Right lobe of liver (tissue), 6 donors: ENCODE measurements at places on chromosomes 3 and 15. TPM values are rescaled to one million over a fixed set of nuclear protein-coding genes. Genes with fewer than 3 reads are reported as not detected.

DNA sequence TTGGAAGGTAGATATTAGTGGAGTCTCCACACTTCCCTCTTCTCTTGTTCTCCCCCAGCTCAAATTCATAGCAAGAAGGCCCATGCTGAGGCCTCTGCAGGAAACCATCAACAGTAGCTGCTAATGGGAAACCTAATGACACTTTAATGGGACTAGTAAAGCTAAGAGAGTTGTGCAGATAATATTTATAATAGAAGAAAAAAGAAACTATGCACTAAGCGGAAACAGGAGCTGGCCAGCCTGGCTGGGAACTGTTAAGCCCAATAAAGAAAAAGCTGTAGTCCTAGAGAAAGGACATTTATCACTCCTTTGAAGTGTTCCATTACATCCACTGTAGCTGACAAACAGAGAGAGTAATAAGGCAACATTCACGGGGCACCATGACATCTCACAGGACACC is 229.6 kb downstream of the IGSF11 start:
- no peak overlapping the region for H3K27ac ChIP-seq
- H3K4me1 ChIP-seq, result no peaks in the 10 kb centered on the region

GRCh38 chr3:42412526-42413155 is 2.2 kb upstream of the LYZL4 start:
- DNase-seq, result no peak
- no peaks in the 10 kb centered on the region for H3K27me3 ChIP-seq
- H3K27ac ChIP-seq, result no peak overlapping the region
- no peaks in the 10 kb centered on the region for H3K4me1 ChIP-seq
- no peaks in the 10 kb centered on the region for H3K36me3 ChIP-seq

DNA sequence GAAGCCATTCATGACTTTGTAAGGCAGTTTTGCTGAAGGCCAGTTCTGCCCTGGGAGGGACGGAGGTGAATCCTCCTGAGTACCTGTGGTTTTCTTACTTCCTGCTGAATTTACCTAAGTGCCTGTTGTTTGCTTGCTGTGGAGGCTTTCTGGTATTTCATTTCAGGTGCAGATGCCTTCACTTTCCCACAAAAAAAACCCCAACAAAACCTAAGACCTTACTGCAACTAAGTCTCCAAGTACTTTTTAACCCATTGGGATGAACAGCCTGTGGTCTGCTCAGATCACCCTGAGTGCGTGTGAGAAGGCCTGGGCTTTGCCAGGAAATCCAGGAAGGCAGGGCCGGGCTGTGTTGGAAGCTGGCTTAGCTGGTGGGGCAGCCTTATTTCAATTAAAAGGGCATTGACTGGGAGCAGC is 65.3 kb downstream of the IGF1R start:
- H3K27ac ChIP-seq, result no peak overlapping the region
- H3K36me3 ChIP-seq, result no peaks in the 10 kb centered on the region
- no peak for DNase-seq
- no peaks in the 10 kb centered on the region for H3K27me3 ChIP-seq
- H3K4me3 ChIP-seq, result no peak overlapping the region

DNA sequence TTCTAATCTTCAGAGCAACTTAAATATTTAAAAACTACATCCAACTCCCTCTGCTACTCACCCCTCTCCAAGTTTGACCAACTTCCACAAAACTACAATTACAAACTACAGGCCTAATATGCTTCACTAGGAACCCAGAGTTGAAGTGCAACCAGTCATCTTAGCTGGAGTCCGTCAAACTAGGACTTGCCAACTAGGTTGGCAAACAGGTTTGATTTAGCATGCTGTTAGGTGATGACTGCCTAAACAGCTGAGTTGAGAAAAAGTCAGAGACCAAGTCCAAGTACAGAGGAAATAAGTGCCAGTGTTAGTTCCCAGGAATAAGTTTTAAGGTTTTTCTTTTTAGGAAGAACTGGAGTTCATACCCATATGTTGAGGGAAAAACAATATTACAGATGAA is 1109.0 kb downstream of the TUSC7 start:
- H3K4me3 ChIP-seq, result no peak overlapping the region
- no peaks in the 10 kb centered on the region for H3K36me3 ChIP-seq
- no peaks in the 10 kb centered on the region for H3K27me3 ChIP-seq
- H3K4me1 ChIP-seq, result no peaks in the 10 kb centered on the region
- no peak for DNase-seq

DNA sequence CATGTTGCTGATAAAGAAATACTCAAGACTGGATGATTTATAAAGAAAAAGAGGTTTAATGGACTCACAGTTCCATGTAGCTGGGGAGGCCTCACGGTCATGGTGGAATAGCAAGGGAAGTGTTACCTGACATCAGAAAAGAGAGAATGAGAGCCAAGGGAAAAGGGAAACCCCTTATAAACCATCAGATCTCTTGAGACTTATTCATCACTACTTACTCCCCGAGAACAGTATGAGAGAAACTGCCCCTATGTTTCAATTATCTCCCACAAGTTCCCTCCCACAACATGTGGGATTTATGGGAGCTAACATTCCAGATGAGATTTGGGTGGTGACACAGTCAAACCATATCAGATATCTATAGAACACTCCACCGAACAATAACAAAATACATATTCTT is 904.6 kb downstream of the PDCD6IP start:
- no peaks in the 10 kb centered on the region for H3K27me3 ChIP-seq
- H3K4me3 ChIP-seq, result no peak overlapping the region
- DNase-seq, result no peak
- no peaks in the 10 kb centered on the region for H3K36me3 ChIP-seq
- no peak overlapping the region for H3K27ac ChIP-seq

GRCh38 chr3:161560008-161560637 is 63.5 kb downstream of the OTOL1 start:
- no peak overlapping the region for H3K27ac ChIP-seq
- H3K4me3 ChIP-seq, result no peak overlapping the region
- peak; percentile 49 for DNase-seq
- no peaks in the 10 kb centered on the region for H3K36me3 ChIP-seq
- H3K27me3 ChIP-seq, result no peaks in the 10 kb centered on the region

DNA sequence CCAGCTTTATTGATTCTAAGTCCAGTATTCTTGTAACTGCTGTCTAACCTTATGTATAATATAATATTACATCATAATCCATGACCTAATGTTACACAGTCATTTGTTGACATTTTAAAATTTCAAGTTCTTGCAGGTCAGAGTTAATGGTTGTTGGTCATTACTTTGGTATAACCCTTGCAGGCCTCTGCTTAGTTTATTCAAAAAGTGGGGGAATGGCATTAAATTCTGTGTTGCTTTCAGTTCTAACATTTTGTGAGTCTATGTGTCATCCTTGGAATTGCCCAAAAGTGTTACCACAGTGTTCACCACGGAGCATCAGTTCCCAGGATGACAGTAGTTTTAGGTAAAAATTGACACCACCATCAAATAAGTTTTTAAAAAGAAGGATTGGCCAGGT is 174.8 kb upstream of the BCL6 start:
- no peak overlapping the region for H3K27ac ChIP-seq
- no peaks in the 10 kb centered on the region for H3K4me1 ChIP-seq
- no peaks in the 10 kb centered on the region for H3K36me3 ChIP-seq
- no peak overlapping the region for H3K4me3 ChIP-seq
- no peak for DNase-seq

DNA sequence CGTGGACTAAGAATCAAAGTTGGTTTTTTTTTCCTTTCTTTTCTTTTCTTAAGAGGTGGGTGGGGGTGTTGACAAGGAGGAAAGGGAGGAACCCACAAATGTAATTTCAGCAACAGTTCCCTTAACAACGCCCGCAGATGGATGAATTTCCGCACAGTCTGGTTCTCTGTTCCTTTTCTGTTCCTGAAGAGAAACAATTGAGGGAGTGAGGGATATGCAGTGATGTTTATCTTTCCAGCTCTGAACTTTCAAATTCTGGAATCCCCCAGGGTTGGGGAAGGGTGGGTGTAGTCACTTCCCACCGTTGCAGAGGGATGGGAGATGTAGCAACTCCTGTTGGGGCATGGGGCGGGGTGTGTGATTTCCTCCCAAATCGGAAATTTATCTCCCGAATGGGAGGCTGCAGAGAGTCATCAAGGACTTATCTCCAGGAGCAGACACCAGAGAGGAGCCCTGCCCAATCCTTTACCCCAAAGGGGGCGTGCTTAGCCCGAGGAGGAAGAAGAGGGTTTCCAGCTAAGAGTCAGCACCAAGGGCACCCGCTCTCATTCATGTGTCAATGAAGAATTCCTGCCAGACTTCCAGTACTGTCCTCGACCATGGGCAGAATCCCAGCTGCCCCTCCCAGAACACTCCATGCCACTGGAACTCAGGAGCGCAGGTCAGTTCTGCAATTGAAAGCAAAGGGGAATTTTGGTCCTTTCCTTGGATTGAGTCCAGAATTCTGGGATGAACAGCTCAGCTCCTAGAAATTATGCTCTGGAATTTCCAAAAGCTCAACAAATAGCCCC is 35.0 kb upstream of the CFAP161 start:
- H3K36me3 ChIP-seq, result no peaks in the 10 kb centered on the region
- no peaks in the 10 kb centered on the region for H3K27me3 ChIP-seq
- no peak overlapping the region for H3K27ac ChIP-seq
- no peak for DNase-seq

DNA sequence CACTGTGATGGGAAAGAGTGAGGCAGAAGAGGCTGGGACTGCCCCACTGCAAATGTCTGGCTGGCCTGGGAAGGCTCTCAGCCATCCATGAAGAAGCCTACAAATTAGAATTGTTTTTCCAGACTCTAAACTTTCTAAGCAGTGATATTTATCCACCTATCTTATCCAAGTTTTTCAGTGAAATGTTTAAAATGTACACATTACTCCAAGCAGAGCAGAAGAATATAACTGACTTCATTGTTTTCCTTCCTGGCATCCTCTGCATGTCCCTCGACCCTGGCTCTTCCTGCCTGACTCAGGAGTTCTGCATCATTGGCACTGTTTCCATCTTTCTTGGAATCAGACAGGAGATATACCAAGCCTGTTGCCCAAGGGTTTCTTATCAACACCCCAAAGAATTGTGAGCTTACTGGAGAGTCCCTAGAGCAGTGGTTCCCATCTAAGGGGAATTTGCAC is 401.5 kb upstream of the PROK2 start:
- H3K4me3 ChIP-seq, result no peak overlapping the region
- DNase-seq, result no peak
- no peaks in the 10 kb centered on the region for H3K4me1 ChIP-seq
- no peak overlapping the region for H3K27ac ChIP-seq
- H3K27me3 ChIP-seq, result no peaks in the 10 kb centered on the region

DNA sequence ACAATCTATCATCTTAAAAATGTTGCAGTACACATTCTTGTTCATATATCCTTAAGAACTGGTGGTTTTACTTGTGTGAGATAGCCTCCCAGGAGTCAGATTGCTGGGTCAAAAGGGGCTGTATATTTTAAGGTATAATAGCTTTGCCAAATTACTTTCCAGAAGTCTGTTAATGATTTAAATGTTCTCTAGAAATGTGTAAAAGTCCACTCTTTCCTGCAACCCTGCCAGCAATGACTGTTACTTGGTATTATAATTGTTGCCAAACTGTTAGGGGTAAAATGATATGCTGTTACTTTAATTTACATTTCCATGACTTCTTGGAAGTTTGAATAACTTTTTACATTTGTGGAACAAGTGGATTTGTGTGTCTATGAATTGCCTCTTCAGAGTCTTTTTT is 170.8 kb downstream of the SLC9A9 start:
- H3K27me3 ChIP-seq, result no peaks in the 10 kb centered on the region
- peak overlapping the region; percentile 17 for H3K27ac ChIP-seq
- peaks cover 8% of the 10 kb centered on the region for H3K4me1 ChIP-seq
- no peak overlapping the region for H3K4me3 ChIP-seq
- no peak for DNase-seq

DNA sequence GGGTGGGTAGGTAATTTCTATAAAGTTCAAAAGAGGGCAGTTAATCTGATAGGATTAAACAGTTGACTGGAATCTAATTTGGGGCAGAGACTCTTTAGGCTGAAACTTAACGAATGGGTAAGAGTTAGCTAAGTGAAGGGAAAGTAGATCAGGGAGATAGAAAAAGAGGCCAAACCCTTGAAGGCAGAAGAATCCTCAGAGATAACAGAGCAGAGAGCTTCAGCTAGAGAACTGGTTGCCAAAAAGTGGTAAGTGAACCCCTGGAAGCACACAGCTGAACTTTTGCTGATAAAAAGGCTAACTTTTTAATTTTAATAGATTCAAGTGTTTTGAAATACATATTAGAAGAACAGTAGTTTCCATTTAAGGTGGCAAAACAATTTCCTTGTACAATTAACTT is 99.2 kb downstream of the FHIT start:
- DNase-seq, result no peak
- no peaks in the 10 kb centered on the region for H3K27me3 ChIP-seq
- no peaks in the 10 kb centered on the region for H3K36me3 ChIP-seq
- H3K27ac ChIP-seq, result no peak overlapping the region
- H3K4me3 ChIP-seq, result no peak overlapping the region

GRCh38 chr15:73558529-73558928 is 74.7 kb downstream of the NPTN start:
- H3K27ac ChIP-seq, result no peak overlapping the region
- DNase-seq, result no peak
- H3K27me3 ChIP-seq, result no peaks in the 10 kb centered on the region
- no peak overlapping the region for H3K4me3 ChIP-seq
- peaks cover 2% of the 10 kb centered on the region for H3K36me3 ChIP-seq

DNA sequence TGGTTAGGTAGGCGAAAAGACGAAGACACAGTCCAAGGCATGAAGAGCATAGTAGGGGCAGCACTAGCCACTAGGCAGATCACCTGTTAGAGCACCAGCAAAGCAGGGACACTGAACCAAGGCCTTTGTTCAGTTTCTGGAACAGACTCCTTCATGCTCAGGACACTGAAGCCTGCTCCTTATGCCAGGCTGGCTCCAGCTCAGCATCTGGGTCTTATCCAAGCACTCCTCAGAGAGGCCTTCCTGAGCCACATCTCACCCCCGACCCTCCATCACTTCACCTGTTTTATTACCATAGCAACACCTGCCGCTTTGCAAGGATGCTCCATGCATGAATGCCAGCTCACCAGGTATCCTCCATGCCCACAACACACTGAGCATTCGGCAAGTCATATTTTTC is 206.3 kb upstream of the CHRNA7 start:
- H3K27ac ChIP-seq, result no peak overlapping the region
- H3K4me1 ChIP-seq, result no peaks in the 10 kb centered on the region

DNA sequence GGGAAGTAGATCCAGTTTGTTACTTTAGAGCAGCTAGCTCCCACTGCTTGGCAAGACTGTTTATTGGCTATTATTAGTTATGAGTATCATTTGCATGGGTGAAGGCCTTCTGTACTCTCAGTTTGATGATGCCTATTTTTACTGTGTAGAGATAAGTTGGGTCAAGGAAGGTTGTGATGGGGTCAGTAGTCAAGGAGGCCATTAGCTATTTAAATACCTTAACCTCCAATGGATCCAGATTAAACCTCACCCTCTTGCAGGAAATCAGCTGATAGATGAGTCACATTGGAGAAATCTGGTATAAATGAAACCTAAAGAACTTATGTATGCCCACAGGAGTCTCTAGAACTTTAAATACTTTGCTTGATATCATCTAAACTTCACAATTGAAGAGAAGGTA is 45.0 kb downstream of the THBS1 start:
- no peaks in the 10 kb centered on the region for H3K36me3 ChIP-seq
- no peaks in the 10 kb centered on the region for H3K27me3 ChIP-seq
- DNase-seq, result no peak
- H3K27ac ChIP-seq, result peak overlapping the region; percentile 62

GRAMD1C gene
- 9.9 TPM for total RNA-seq

DNAJC17 gene
- 7.8 TPM for total RNA-seq

PLSCR1 gene
- 34.1 TPM for total RNA-seq

KCNMB3 gene
- 2.3 TPM for total RNA-seq

TNNC1 gene
- total RNA-seq, result 0.55 TPM

SV2B gene
- total RNA-seq, result not detected

POTEB gene
- not detected for total RNA-seq

IL5RA gene
- total RNA-seq, result not detected

SAMD7 gene
- not detected for total RNA-seq
